ENCODE measurements at places on chromosomes 4 and X.

DNA sequence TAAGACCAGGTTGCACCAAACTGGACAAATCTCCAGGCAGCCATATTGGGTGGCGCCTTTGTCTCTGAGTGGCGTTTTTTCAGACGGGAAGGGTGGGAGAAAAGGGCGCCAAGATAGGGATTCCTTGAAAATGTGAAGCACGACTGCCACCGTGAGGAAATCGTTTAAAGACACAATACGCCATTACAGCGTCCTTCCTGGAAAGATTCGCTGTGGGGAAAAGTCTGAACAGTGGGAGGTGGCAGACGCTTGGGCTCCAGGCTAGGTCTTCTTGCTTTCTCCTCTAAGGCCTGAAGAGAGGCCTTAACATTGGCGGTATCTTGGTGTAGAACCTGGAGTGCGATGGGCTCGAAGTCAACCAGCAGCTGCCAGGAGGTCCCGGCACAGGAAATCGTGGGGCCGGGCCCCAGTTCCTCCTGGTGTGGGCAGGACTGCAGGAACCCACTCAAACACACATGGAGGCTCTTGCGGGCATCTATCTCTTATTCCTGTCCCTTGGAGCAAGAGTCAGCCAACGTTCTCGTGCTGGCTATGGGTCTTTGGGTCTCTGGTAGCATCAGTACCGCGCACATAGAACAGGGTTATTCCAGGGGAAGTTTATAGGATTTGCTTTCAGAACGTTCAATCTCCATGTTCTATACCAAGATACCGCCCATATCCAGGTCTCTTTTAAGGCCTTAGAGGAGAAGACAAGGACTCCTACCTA is 208.8 kb downstream of the OR13H1 start:
- DNase-seq: peak; percentile 77

- no peak for DNase-seq
These were observed 15.1 kb downstream of the LAMP2 start for GRCh38 chrX:120453985-120454384.

DNA sequence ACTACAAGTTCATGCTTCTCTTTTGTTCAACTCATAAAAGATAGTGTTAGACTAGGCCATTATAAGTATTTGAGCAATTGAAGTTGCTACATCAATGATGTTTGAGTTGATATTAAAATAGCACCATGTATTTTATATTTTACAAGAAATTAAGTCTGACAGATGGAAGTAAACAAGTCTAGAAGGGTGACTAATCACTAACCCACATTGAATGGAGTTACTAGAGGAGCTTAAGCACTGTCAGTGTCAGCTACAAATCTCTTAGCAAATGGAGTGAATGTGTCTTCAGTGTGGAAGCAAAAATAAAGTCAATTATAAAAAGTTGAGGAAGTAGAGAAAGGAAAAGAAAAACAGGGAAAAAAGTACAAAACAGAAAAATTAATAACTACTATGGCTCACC is 592.5 kb downstream of the PCDH18 start:
- no peak for DNase-seq

GRCh38 chr4:163610648-163611047 is 116.2 kb downstream of the TMA16 start:
- no peak for DNase-seq

DNA sequence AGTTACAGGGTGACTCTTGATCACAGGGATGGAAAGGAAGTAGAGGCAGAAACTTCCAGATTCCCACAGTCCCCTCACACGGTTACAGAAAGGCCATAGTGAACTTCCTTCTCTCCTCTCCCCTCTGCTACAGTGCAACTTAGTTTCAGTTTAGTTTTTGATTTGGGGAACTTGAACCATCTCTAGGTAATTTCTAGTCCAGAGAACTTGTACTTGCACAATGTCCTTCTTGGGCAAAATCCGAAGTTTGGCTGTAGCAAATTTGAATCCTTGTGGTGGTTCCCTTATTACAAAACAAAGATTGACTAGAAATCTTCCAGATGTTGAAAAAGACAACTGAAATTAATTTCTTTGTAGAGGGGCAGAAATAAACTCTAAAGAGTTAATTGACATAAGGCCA is 1.2 kb upstream of the BLTP1 start:
- DNase-seq: no peak

DNA sequence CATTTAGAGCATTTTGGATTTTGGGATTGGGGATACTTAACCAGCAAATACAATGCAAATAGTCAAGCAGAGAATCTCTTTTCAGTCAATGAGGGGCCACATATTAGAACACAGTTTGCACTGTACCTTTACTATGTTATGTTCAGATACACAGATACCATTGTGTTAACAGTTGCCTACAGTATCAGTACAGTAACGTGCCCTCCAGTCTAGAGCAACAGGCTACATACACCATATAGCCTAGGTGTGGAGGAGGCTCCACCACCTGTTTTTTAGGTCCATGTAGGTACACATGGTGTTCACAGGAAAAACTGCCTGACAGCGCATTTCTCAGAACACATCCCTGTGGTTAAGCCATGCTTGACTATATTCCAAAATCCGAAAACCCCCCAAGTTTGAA is 9.1 kb downstream of the GRPEL1 start:
- DNase-seq: no peak

DNA sequence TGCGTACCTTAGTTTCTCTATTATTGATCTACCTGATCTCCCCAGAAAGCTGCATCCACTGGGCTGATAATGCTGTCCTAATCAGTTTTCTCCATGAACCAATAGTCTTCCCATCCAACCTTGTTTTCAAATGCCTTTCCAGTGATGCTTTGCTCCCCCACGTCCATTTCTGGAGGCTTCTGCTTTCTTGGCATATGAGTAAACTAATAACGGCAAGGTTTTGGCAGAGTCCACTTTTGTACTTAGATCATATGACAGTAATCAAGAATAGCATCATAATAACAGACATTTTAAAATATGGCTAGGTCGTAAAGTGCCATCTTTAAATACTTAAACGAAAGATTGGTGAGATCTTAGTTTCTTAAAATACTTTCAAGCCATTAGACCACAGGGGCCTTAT is 38.4 kb upstream of the FAM9B start:
- DNase-seq: no peak

GRCh38 chr4:154254999-154255398 is 236.6 kb downstream of the DCHS2 start:
- DNase-seq: no peak

- no peak for DNase-seq
These were observed 30.4 kb upstream of the CLTRN start for GRCh38 chrX:15694941-15695451.

DNA sequence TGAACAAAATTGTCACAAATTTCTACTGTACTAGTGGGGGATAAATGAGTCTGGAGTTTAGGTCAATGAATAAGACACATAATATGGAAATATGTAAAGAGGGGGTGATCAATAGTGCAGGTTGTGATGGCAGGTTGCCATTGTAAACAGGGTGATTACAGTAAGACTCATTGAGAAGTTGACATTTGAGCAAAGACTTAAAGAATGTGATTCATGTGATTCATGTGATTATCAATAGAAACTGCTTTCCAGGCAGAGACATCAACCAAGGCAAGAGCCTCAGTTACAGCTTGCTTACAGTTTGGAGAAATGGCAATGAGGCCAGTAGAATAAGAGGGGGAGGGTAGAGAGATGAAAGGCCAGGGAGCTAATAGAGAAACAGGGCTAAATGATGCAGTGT is 45.8 kb upstream of the GIMD1 start:
- no peak for DNase-seq

GRCh38 chrX:18542131-18542530 is 116.7 kb downstream of the CDKL5 start:
- no peak for DNase-seq

GRCh38 chr4:67573193-67573592 is 14.7 kb downstream of the STAP1 start:
- no peak for DNase-seq

DNA sequence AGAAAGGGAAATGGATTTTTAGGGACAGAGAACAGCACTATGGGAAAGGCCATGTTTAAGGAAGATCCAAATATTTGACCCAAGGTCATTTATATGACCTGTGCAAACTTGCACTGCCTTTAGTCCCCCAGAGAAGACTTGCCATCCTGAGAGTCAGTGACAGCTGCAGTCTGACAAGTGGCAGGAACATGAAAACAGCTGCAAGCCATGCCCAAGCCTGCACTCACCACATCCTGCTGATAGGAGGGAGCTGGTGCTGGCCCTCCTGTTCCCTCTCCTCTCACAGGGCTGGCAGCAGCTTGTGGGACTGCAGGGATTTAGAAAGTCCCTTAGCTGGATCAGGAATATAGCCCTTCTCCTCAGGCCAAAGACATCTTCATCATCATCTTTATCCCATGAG is 187.7 kb downstream of the RAP1GDS1 start:
- DNase-seq: no peak

GRCh38 chr4:6769989-6770420 is 12.5 kb upstream of the KIAA0232 start:
- DNase-seq: no peak

DNA sequence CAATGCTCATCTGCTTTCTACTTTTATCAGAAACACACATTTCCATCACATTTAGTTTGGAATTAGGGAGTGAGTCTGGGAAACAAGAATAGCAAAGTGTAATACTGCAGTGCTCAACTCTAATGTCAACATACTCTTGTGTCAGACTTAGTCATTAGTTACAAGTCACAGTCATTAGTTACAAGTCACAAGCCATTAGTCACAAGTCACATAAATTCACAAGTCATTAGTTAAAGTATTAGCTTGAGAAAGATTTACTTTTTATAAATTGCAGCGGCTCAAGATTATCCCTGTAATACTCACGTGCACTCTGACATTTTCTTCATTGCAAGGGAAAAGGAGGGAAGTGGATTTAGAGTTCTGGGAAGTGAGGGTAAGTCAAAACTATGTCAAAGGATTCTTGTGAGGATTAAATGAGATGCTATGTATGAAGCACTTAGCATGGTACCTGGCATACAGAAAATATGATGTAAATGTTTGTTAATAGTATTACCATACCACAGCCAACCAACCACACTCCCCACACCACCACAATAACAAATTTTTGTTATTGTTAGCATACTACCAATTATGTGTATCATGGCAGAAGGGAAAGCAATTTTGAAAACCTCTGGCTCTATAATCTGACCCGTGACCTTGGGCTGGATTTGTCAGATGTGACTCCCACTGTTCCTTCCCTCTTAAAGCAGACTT is 116.6 kb downstream of the ARHGAP24 start:
- no peak for DNase-seq

DNA sequence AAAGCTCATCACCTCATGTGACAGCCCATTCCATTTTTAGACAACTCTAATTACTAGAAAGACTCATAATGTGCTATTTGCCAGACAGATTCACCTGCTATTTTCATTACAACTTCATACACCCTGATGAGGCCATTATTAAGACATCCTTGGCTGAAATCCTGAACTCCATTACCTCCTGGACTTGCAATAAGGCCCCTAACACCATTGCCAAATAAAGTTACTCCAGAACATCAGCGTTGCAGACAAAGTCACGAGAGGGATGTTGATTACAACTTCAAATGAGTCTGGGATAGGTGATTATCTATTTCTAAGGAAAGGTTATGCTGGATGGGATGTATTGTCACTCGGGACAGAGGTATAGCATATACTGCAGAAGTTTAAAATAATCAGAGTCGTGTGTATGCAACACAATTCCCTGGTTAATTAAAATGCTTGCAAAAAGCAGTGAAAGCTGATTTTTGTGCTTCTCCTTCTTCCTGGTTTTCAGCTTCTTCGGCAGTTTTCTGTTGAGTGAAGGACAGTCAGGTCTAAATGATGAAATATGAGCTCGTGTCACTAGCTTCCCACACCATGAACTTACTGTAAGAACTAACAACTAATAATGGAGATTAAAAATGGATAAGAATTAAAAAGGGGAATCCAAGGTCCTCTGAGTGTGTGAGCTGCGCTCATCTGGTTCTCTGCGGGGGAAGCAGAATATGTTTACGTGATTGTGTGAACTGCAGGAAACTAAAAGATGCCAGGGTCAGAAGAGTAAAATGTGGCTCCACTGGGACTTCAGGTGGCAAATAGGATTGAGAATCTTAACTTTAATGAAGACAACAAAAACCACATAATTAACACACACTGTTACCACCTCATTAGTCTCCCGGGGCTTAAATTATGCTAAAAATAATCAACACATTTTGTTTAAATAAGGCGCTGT is 17.6 kb upstream of the SOD3 start:
- DNase-seq: no peak

- no peak for DNase-seq
These were observed 6.4 kb upstream of the SMIM9 start for GRCh38 chrX:154840856-154841255.

DNA sequence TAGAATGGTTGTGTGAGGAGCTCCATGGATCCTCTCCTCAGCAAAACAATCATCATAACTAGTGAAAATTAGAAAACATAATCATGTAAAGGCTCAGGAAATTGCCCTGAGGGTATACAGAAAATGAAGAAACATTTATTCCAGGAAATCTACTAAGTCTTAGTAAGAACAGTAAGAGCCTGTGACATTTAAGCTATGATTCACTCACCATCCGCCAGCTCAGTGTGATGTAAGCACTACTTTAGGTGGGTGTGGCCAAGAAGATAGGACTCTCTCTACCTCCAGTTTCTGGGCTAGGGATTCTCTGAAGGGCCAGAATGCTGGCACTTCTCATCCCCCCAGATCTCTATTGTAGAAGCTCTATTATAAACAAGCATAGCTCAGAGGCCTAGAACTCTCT is 147.5 kb downstream of the DLG3 start:
- no peak for DNase-seq

DNA sequence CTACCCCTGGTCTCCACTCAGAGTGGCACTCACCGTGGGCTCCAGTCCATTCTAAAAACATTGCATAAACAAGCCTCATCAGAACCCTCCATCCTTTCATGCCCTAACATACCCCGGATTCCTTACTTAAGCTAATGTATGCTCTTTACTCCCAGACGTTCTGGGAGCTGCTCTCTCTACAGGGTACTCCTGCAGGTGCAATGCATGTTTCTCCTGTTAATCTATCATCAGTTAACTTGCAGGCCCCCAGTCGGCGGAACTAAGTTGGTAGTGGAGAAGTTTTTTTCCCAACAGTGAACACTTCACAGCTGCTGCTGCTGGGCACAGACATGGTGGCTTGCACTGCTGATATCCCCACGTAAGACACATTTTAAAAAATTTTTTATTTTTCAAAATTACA is 161.6 kb upstream of the FAT1 start:
- no peak for DNase-seq

- DNase-seq: no peak
These were observed 80.3 kb downstream of the PPEF2 start for GRCh38 chr4:75821966-75822365.

GRCh38 chrX:96615448-96615847 is 69.2 kb upstream of the DIAPH2 start:
- no peak for DNase-seq

- no peak for DNase-seq
These were observed 38.4 kb upstream of the ARSD start for GRCh38 chrX:2967584-2967983.

DNA sequence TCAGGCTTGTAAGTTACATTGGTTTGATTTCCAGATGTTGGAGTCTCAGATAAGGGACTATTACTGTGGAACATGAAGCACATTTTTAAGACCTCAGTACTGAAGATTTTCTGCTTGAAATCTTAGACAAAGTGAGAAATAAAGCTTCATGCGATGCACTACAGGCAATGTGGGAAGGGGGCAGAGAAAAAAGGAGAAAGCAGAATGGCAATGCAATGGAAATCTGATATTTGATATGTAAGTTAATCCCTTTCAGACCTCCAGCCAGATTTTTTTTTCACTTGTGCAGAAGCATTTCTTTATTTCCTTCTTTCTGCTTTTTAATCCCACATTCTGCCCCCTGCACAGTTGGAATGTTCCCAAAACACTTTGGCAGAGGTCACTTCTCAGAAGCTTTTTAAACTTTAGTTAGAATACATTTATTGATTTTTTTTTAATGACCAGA is 174.3 kb downstream of the ADGRL3 start:
- DNase-seq: no peak

All from NCI-H1930 (cell line).